NCI-H1092 (cell line): ENCODE measurements at places on chromosomes 7 and 10.

- no peak for DNase-seq
Measured at GRCh38 chr10:6101181-6101580, 12.3 kb downstream of the RBM17 start.

DNA sequence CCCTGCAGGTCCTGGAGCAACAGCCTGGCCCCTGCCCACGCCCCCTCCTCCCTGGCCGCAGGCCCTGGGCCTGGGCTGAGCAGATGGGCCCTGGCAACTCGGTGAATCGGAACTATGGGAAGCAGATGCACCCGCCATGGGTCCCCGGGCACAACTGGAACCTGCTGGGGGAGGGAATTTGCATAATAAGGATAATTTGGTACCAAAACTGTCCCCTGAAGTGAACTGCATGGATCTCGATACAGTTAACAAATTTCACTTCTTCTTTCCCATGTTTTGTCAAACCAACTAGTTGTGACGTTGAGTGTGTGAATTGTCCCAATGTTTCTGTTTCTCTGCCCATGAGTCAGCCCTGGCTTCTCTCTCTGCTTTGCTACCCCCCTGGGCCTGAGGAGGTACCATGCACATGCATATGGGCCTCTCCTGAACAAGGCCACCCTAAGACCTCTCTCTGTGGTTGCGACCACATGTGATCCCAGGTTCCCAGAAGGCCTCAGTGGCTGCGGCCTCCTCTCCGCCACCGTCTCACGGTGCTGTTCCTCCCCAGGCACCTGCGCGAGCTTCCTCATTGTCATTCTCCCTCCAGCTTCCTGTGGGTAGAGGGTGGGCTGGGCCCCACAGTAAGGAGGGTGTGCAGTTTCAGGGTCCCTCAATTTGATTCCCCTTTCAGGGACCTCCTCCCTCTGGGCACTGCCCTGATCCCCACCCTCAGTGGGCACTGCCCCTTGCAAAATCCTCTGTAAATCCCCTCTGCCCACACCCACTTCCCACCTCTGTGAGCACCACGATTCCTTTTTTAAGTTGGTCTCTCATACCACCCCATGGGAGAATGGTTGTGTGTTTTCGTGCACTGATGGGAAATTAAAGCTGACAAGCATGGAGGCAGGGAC, 40.0 kb downstream of the FIGNL1 start:
- no peak for DNase-seq

DNA sequence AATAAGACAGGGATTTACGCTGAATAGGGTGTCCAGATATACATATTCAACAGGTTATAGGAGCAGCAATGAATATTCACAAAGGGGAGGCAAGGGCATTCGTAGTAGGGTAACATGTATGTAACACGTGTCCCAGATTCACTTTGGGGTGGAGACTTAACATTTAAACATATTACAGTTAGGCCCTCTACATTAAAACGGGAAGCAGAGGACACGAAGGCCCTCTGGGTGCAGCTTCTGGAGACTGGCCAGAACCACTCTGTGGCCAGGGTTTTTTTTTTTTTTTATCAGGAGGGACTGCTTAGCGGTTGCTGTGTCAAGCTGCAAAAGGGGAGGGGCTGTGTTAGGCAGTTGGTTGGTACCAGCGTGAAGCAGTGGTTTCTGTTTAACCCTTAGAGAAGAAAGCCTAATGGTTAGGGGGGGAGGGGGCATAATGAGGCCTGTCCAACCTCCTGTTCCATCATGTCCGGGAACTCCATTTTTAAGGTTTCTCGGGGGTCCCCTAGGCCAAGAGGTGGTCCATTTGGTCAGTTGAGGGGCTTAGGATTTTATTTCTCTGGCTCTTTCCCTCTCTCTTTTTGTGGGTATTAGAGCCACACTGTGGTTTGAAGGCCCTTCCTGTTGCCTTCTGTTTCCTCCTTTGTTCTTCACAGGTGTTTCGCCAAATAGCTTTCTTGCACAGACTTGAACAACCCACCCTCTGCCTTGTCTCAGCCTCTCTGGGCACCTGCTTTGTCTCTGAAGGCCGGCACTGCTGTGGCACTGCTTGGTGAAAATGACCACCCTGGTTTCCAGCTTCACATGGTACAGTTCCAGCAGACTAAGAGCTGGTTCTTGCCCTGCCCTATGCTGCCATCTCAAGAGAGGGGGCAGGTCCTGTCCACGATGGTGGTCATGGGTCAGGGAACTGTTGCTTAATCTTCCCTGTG, 26.4 kb downstream of the PRF1 start:
- peak; percentile 71 for DNase-seq

- no peak for DNase-seq
Measured at GRCh38 chr10:22226599-22226998, 8.8 kb upstream of the EBLN1 start.

GRCh38 chr7:155466142-155466813, 8.3 kb downstream of the EN2 start:
- no peak for DNase-seq

- no peak for DNase-seq
Measured at GRCh38 chr10:27714349-27714748, 31.3 kb downstream of the MKX start.

GRCh38 chr10:7968510-7969112, 85.9 kb upstream of the GATA3 start:
- no peak for DNase-seq

GRCh38 chr7:113119429-113119828, 1.1 kb upstream of the SMIM30 start:
- no peak for DNase-seq

DNA sequence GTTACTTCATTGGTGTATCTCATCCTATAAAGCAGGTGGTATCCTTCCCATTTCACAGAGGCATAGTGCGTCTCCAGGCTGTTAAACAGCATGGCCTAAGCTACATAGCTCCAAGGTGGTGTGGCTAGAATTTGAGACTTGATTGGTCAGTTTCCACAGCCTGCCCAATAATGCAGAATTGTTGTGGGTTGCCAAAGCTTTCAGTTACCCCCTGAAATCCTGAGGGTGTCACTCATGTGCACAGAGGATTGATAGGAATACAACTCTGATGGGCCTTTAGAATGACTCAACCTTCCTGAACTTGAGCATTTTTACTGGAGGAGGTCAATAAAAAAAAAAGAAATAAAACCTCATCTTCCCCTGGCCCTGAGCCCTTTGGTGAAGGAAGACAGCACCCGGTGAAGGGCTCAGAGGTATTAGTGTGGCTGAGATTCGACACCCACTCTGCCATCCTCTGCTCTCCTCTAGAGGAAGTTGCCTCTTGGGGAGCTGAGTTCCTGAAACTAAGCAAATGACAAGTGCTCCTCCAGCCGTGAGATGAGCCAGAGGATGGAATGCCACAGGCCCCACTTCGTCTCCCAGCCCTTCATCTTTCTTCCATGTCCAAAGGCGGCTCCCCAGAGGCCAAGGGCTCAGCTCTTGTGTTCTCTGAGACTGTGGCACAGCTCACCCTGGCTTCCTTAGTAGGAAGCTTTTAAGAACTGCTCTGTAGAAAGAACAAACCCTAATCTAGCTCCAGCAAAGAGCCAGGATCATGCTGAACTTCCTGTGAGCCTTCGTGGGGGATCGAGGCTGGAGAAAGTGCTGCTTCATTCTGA, 1.0 kb downstream of the ACSL5 start:
- no peak for DNase-seq

GRCh38 chr10:66148312-66148711, 777.5 kb upstream of the LRRTM3 start:
- no peak for DNase-seq

DNA sequence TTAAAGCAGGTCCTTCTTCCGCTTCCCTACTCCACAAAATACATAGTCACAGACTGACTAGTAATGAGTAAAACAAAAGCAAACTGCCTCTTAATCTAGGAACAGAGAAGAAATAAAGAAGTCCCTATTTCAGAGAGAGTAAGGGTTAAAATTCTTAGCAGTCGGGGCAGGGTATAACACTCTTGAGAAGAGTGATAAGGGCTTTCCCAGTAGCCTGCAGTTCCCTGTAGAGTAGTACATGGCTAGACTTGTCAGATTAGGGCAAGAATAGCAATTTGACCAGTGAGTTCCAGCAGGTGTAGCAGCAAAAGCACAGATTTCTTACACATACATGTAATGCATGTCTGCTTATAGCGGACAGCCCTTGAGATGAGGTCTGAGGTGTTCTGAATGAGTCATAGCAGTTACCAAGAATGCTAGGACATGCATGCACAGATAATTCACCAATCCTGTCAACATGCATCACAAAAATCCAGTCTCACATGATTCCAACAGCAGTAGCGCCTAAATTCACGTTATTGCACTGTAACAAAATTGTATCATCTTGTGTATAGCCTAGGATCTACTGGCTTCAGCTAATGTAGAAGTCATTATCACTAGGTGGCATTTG, 40.7 kb downstream of the BTRC start:
- no peak for DNase-seq

- DNase-seq: no peak
Measured at GRCh38 chr7:100965045-100965722, 4.2 kb upstream of the MUC12 start.

DNA sequence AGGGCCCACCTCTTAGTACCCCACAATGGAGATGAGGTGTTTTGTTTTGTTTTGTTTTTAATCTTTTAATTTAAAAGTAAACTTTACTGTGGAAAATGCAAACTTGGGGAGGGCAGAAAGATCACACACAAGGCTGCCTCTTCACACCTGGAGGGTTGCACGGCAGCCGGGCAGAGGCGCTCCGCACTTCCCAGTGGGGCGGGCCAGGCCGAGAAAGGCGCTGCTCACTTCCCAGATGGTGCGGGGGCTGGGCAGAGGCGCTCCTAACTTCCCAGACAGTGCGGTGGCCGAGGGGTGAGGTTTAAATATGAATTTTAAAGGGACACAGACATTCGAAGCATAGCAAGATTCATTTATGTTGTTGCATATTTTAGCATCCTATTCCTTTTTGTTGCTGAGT, 235.9 kb upstream of the MTPN start:
- no peak for DNase-seq
